ENCODE measurements at places on chromosomes 2 and 18.

- DNase-seq: no peak
Observed at GRCh38 chr2:184644685-184645084, 46.4 kb downstream of the ZNF804A start.

- DNase-seq: no peak
Observed at GRCh38 chr18:6509832-6510231, 95.1 kb upstream of the L3MBTL4 start.

DNA sequence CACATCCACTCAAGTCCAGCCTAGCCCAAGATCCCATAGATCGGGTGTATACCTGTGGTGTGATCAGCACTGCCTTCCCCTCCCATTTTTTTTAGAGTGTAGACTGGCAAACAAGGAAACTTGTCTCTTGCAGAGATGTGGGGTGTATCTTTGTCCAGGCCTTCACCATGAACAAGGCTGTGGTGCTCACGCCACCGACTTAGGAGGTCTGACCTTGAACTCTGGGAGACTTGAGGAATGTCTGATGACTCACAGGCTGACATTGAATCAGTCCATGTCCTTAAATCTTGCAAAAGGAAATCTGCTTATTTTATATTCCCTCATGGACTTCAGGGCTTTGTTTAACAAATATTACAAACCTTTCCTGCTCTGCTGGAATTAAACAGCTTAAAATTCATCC lies 4.5 kb upstream of the CTIF start:
- no peak for DNase-seq

- no peak for DNase-seq
Observed at GRCh38 chr2:46216213-46216612, 81.0 kb upstream of the EPAS1 start.

- DNase-seq: no peak
Observed at GRCh38 chr2:226608451-226608850, 191.2 kb downstream of the IRS1 start.

DNA sequence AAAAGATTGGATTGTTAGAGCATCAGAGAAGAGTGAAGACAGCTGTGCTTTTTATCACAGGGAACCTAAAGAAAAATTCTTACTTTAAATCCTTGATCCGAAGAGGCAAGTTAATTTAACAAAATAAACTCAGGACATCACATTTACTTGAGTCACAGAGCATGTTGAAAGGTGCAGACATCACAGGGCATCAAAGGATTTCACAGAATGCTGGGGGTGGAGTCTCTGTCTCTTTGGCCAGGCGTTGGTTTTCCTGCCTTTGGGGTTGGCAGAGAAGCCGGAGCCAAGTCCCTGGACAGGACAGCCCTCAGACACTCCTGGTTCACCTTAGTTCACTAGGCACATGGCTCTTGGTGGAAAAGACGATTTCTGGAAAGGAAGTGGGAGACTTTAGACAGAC lies 56.3 kb downstream of the SH3RF3 start:
- no peak for DNase-seq

GRCh38 chr2:112725545-112726457 lies 5.0 kb downstream of the NT5DC4 start:
- DNase-seq: no peak

DNA sequence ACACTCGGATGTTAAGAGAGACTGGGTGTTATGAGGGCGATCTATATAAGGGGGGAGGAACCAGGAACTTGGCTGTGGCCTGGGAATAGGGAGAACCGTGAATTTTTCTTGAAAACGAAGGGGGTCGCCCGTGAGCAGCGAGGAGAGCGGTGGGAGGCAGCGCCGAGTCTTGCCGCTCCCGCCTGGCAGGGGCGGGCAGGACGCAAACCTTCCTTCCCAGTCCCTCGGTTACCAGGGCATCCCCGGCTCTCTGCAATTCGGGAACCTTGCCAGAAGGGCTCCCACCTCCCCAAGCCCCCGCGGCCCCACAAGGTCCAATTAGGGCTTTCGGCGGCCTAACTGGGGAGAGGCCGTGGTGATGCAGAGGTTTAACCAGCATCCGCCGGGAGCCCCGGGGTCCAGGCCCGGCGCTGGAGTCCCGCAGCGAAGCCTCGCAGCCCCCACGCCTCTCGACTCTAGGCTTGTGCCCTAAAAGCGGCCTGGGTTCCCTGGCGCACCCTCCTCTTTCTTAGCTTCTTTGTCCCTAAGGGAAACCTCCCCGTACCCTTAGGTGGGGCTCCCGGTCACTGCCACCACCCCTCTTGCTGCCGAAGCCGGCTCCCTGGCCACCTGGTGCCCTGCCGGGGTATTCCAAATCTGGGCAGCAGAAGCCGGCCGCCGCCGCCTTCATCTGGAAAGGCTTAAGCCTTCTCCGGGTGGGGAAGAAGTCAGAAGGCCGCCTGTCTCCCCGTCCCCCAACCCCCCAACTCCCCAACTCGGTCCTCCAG lies 680 bp upstream of the FHOD3 start:
- peak; percentile 67 for DNase-seq

GRCh38 chr2:229407170-229407569 lies 136.1 kb upstream of the PID1 start:
- no peak for DNase-seq

DNA sequence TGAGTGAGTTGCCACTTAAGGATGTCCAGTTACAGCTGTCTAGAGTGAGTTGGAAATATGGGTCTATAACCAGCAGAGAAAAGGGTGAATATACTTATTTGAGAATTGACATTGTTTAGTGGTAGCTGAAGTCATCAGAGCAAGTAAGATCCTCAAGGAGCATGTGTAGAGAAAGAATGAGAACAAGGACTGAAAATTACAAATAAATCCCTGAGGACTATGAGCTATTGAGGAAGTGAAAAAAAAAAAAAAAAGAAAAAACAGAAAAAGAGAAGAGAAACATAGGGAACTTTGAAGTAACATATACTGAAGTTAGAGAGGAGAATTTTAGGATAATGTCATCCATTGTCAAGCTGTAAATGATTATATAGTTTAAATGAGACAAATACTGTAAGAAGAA lies 134.0 kb upstream of the CCDC68 start:
- no peak for DNase-seq

GRCh38 chr2:212176151-212176550 lies 362.5 kb downstream of the ERBB4 start:
- DNase-seq: no peak

- DNase-seq: no peak
Observed at GRCh38 chr2:201150454-201151020, 32.4 kb upstream of the CASP10 start.

DNA sequence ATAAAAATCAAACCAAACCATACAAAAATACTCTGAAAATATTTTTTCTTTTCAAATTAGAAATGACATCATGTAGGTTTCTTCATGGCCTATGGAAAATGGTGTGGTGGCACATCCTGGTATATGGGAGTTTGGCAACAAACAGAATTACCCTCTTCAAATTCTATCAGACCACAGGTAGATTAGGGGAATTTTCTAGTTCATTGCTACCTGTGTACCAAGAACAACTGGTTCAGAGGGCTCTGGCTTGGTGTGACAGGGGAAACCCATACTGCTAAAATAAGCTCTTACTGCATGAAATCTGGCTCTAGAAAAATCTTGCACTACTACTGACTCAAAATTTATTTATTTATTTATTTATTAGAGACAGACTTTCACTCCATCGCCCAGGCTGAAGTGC lies 63.4 kb upstream of the PELI1 start:
- DNase-seq: no peak

- DNase-seq: no peak
Observed at GRCh38 chr2:25065768-25066167, 23.9 kb downstream of the EFR3B start.

DNA sequence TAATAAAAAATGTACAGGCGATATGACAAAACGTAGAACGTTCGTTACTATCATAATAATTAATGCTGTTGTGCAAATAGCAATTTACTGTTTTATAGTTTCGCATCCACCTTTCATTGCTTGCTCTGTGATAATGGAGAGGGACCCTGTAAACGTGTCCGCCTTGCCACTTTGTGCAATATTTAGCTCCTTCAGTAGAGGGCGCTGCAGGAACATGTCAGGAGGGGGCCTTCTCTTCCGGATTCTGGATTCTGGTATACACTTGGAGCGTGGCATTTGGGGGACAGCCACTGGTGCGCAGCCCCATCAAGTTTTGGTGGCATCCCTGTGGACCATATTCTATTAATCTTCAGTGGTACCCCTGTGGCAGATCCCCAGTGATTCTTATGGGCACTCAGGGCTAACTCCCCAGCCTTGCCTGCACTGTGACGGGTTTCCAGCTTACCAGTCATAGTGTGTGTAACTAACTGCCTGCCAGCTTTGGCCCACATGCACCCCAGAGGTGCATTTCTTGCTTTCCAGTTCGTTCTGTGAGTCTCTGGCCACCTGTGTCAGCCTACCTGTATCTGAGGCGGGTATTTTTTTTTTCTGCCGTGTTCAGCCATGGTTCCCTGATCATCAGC lies 140.3 kb downstream of the CYRIA start:
- no peak for DNase-seq

- no peak for DNase-seq
Observed at GRCh38 chr2:75290600-75291150, 91.4 kb upstream of the TACR1 start.

DNA sequence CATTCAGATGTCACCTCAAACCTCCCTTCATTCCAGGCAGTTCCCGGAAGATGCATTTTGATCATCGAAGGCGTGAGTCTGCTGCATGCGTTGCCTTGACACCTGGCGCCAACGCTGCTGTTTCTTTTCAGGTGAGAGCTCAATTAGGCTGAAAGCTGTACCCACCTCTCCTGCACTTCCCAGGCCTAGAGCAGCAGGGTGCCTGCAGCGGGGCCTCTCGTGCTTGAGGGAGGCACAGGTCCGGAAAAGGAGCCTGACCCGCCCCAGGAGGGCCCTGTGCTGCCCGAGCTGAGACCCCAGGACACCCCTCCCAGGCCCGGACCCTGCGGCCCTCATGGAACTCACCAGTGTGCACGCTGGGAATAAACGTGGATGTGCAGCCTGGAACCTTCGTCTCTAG lies 31.4 kb upstream of the KCNG2 start:
- DNase-seq: no peak

All from C1 segment of cervical spinal cord (tissue), 14 donors.